ENCODE measurements at places on chromosomes 3 and 15. TPM values are rescaled to one million over a fixed set of nuclear protein-coding genes. Genes with fewer than 3 reads are reported as not detected.

AMT gene
- 15.2 TPM for total RNA-seq

GRCh38 chr3:131169331-131169730 lies 142.7 kb downstream of the NEK11 start:
- H3K4me1 ChIP-seq = no peaks in the 10 kb centered on the region
- no peaks in the 10 kb centered on the region for H3K36me3 ChIP-seq
- DNase-seq = no peak
- no peak overlapping the region for H3K27ac ChIP-seq
- no peak overlapping the region for H3K4me3 ChIP-seq

- H3K27ac ChIP-seq = no peak overlapping the region
- no peaks in the 10 kb centered on the region for H3K27me3 ChIP-seq
- no peaks in the 10 kb centered on the region for H3K36me3 ChIP-seq
- DNase-seq = no peak
- H3K4me3 ChIP-seq = no peak overlapping the region
- H3K4me1 ChIP-seq = no peaks in the 10 kb centered on the region
These were observed 155.2 kb downstream of the DNAJB8 start for GRCh38 chr3:128311441-128311844.

DNA sequence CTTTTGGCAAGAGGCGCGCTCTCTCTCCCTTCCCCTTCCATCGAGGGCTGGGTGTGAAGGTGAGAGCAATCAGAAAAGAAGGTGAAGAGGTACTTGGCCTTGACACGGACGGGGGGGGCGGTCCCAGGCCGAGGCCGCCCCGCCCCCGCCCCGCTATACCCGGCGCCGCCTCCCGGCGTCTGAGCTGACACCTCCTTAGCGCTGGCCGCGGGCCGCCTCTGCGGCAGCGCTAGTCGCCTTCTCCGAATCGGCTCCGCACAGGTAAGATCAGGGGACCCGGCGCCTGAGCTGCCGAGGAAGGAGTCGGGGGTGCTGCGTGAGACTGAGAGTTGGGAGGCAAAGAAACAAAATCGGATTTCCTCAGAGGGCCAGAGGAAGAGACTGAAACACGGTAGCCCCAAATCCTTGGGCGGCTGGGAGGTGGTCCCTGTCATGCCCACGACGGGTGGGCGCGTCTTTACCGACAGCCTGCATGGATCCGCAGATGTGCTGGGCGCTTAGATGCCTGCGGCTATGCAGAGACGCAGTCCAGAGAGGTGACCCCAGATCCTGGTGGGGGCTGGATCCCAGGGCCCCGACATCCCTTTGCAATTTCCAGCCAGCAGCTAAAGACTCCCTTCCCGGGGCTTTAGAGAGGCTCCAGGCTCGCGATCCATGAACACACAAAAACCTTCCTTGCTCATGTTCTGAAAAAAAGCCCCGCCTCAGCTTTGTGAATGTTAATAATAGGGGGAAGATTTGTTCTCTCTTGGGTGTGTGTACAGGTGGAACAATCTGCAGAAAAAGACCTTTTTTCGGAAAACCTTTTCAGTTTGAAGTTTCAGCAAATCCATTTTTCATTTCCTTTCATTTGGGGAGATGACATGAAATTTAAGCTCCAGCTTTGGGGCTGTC lies at the start of gene ENTPD3:
Gene ENTPD3, plus strand, starts transcription at position 184 of the 894 bp plus-strand sequence. CDS start 874 bp downstream, outside the sequence.
- no peak within 1 kb of the TSS for H3K27ac ChIP-seq
- no peaks in the 10 kb centered on the region for H3K36me3 ChIP-seq
- H3K27me3 ChIP-seq = no peaks in the 10 kb centered on the region
- peaks cover 2% of the 10 kb centered on the region for H3K4me1 ChIP-seq

Data from kidney (tissue), 22 donors.